ENCODE measurements at places on chromosomes 13 and 19. TPM values are rescaled to one million over a fixed set of nuclear protein-coding genes. Genes with fewer than 3 reads are reported as not detected.

DNA sequence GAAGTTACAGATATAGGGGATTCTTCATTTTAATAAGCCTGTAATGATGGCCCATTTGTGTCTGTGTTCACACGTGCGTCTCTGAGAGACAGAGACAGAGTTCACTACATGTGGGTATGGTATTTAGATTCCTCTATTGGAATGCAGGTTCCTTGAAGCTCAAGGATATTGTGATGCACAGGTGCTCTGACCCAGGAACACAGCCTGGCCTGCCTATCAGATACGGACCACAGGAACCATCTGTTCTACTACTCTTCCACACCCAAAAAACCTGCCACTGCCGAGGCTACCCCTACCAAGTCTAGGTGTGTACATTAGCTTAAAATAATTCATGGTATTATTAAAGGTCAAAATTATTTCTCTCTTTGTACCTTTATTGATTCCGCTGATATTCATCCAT is 289.2 kb downstream of the ATP8A2 start:
- DNase-seq, result no peak

DNA sequence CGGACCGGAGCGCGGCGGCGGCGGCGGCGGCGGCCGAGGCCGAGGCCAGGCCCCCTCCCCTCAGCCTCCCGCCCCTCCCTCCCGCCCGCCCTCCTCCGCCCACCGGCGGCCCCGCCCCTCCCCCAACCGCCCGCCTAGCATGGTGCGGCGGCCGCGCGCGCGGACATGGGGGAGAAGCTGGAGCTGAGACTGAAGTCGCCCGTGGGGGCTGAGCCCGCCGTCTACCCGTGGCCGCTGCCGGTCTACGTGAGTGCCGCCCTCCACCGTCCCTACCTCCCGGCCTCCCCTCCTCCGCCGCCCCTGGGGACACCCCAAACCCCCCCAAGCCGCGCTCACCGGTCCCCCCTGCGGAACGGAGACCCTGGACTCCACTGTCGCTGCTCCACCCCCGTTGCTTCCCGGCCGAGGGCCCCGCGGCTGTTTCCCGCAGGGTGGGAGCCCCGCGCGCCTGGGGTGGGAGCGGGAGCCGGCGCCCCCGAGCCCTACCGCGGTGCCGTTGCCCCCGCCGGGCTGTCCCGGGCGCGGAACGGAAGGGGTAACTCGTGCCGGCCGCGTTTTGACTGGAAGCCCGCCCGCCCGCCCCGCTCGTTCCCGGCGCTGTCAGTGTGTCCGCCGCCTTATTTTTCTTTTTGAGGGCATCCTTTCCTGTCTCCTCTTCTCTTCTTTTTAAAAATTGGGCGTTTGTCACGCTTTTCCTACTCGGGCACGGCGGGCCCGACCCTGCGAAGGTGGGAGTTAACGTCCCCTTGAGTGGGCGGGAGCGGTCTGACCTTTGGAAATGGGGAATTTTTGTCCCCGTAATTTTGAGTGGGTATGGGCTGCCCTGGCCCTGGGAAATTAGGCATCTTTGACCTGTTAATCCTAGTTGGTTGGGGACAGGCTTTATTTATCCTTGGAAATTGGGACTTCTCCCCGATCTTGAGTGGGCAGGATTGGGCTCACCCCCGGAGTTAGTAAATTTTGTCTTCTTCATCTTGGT is 576 bp downstream of the DOT1L start:
- DNase-seq, result no peak

- no peak for DNase-seq
These were observed 624.4 kb upstream of the ARGLU1 start for GRCh38 chr13:107192289-107192688.

Gene ATP4B
- polyA plus RNA-seq, result 0.20 TPM

Gene C19orf53
- 128 TPM for polyA plus RNA-seq

GRCh38 chr19:21947775-21948174 is 63.0 kb downstream of the ZNF208 start:
- DNase-seq, result no peak

Gene ZGLP1
- 5.6 TPM for polyA plus RNA-seq

Gene OR10H1
- 0.08 TPM for polyA plus RNA-seq

Gene GDF15
- 2.9 TPM for polyA plus RNA-seq

DNA sequence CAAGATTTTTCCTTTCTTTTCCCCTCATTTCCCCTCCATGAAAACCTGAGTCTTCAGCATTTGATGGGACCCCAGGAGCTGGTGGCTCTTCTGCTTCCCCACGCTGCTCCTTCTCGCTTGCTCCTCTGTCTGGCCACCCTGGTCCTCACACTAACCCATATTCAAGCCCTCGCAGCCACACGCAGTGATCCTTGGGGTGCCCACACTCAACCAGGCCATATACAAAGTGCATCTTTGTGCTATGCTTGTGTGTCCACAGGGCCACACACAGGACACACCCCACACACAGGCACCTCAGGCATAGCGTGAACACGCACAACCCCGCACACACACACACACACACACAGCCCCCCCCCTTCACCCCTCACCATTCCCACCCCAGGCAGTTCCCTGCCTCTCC is 132.1 kb downstream of the URI1 start:
- no peak for DNase-seq

Gene TEX26
- polyA plus RNA-seq, result 1.7 TPM

GRCh38 chr13:99528547-99528946 is 27.3 kb downstream of the TM9SF2 start:
- DNase-seq, result no peak

Gene B3GNT8
- polyA plus RNA-seq, result 3.9 TPM

DNA sequence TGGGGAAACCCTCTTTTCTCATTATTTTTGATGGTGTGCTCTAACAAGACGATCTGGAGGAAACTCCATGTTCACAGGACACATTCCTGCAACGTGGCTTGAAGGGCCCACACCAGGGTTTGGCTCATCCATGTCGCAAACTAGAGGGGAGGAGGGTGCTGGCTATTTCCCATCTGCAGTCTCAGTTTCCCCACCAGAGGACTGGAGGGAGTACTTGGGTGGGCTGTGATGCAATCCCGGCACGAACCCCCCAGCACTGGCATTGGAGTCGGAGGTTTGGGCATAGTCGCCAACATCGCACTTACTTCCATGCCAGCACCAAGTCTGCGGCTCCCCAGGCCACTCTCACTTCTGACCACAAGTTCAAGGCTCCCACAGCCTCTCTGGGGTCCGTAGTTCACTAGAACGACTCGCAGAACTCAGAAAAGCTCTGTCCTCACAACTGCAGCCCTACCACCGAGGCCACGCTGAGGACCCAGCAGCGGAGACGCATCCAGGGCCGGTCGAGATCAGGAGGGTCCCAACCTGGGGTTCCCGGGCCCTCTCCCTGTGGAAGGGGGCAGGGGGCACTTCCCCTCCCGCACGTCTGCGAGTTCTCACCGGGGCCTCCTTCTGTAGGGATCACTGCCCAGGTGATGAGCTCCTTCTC is 165.6 kb upstream of the SOX1 start:
- no peak for DNase-seq

GRCh38 chr13:113013303-113013702 is 44.3 kb downstream of the MCF2L start:
- no peak for DNase-seq

DNA sequence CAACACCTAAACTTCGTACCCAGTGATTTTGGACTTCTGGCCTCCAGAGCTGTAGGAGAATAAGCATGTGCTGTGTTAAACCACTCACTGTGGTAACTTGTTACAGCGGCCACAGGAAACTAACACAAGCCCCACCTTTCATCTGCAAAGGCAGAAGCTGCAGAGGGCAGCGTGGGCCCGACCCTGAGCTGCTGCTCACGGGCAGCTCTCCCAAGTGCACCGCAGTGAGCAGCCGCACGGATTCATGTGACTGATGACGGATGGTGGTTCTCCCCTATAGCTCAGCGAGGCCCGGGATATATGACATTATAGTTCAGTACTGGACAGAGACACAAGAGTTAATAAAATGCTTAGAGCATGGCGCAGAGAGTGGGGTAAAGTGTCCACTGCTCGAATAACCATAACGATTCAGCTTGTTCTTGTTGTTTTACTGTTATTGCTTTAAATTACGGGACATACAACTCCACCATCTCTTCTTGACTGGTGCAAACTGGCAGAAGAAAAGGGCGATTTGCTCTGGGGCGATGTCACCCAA is 21.9 kb downstream of the VRK3 start:
- no peak for DNase-seq

Gene CEACAM20
- not detected for polyA plus RNA-seq
